Tibial nerve (tissue), 4 donors: ENCODE measurements at places on chromosomes 11 and 22. TPM values are rescaled to one million over a fixed set of nuclear protein-coding genes. Genes with fewer than 3 reads are reported as not detected.

OR4B1 gene
- not detected for total RNA-seq

ZNF280B gene
- total RNA-seq = under 0.01 TPM

MUC5AC gene
- not detected for total RNA-seq

TCN2 gene
- 56.1 TPM for total RNA-seq

TCIRG1 gene
- total RNA-seq = 439 TPM

OLFML1 gene
- 4.8 TPM for total RNA-seq
